Liver (tissue), 10 donors: ENCODE measurements at places on chromosomes 16 and 17.

DNA sequence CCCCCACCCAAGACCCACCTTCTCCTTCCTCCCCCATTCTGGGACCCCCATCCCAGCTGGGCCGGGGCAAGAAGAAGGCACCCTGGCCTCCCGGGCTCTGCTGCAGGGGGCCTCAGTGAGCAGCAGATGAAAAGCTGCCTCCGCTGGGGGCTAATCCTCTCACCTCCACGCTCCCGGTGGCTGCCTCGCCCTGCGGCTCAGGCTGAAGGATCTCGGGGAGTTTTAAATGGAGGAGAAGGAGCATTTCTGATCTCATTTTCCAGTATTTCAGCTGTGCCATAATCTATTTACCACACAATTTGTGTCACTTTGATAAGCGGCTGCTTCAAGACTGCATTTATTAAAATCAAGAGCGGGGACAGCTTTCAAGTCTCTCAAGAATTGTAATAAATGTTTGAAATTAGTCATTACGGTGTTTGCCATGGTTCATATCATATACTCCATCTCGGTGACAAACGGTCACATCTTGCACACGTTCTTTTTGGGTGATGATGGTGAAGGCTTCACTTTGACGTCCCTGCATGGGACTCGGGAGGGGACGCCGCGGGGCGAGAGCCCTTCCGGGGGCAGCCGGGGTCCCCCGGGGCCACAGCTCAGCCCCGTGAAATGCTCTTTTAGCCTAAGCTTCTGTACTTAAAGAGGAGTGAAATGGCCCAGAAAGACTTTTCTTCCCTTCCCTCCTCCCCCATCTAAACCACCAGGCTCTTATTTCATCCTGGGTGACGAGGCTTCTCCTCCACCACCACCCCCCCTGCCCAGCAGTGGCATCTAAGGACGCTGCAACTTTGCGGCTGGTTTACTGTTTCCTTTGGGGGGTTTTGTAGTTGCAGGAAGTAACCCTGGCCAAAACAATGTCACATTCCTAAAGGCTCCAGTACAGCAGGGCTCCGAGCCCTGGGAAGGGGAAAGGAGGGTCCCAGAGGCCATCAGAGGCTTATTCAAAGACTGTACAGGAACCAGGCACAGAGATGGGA, 313.1 kb upstream of the TNRC6C start:
- no peaks in the 10 kb centered on the region for H3K36me3 ChIP-seq
- no peak overlapping the region for H3K4me3 ChIP-seq
- no peaks in the 10 kb centered on the region for H3K4me1 ChIP-seq
- H3K27ac ChIP-seq, result no peak overlapping the region
- no peaks in the 10 kb centered on the region for H3K27me3 ChIP-seq

GRCh38 chr17:32567511-32567910, 80.7 kb downstream of the CDK5R1 start:
- no peak overlapping the region for H3K4me3 ChIP-seq
- no peaks in the 10 kb centered on the region for H3K4me1 ChIP-seq
- no peaks in the 10 kb centered on the region for H3K27me3 ChIP-seq
- DNase-seq, result no peak

- H3K4me1 ChIP-seq, result no peaks in the 10 kb centered on the region
- H3K27ac ChIP-seq, result no peak overlapping the region
- no peak for DNase-seq
- H3K36me3 ChIP-seq, result no peaks in the 10 kb centered on the region
- no peaks in the 10 kb centered on the region for H3K27me3 ChIP-seq
- no peak overlapping the region for H3K4me3 ChIP-seq
Measured at GRCh38 chr16:26475596-26475995, 591.1 kb upstream of the C16orf82 start.

DNA sequence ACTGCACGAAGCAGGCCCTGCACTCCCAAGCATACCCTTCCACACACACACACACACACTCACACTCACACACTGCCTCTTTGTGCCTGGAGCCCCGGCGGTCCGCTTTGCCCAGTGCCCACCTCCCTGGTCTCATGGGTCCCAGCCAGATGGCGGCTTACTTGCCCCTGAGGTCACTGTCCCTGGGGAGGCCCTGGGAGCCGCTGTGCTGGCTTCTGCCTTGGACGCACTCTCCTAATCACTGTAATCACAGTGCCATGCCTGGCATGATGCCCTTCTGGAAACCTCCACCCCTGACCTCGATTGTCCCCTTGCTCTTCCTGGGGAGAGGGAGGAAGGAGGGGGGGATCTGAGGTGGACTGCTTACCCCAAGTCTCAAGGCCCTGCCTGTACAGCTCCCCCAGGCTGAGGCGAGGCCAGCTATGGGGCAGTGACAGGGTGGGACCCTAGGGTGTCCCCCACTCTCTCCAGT, 36.0 kb downstream of the ARHGAP23 start:
- H3K4me1 ChIP-seq, result no peaks in the 10 kb centered on the region
- H3K36me3 ChIP-seq, result no peaks in the 10 kb centered on the region
- no peak overlapping the region for H3K4me3 ChIP-seq
- H3K27me3 ChIP-seq, result no peaks in the 10 kb centered on the region
- DNase-seq, result no peak
- H3K27ac ChIP-seq, result peak overlapping the region; percentile 19

- H3K4me3 ChIP-seq, result no peak overlapping the region
- no peak for DNase-seq
- H3K27me3 ChIP-seq, result no peaks in the 10 kb centered on the region
- H3K27ac ChIP-seq, result no peak overlapping the region
Measured at GRCh38 chr16:1156055-1156982, 3.4 kb downstream of the CACNA1H start.

GRCh38 chr17:78998311-78999055, 11.1 kb downstream of the CANT1 start:
- no peak for DNase-seq
- no peak overlapping the region for H3K27ac ChIP-seq
- H3K4me3 ChIP-seq, result no peak overlapping the region
- H3K4me1 ChIP-seq, result no peaks in the 10 kb centered on the region
- H3K27me3 ChIP-seq, result no peaks in the 10 kb centered on the region

- H3K27me3 ChIP-seq, result no peaks in the 10 kb centered on the region
- H3K27ac ChIP-seq, result no peak overlapping the region
- no peaks in the 10 kb centered on the region for H3K36me3 ChIP-seq
Measured at GRCh38 chr17:31448467-31449077, 57.1 kb downstream of the RAB11FIP4 start.

- H3K4me1 ChIP-seq, result peaks cover 14% of the 10 kb centered on the region
- H3K4me3 ChIP-seq, result no peak overlapping the region
- peaks cover 7% of the 10 kb centered on the region for H3K36me3 ChIP-seq
- H3K27ac ChIP-seq, result no peak overlapping the region
Measured at GRCh38 chr17:65532101-65532890, 29.2 kb downstream of the AXIN2 start.

GRCh38 chr17:17098551-17099179, 56.4 kb downstream of the MPRIP start:
- DNase-seq, result no peak
- no peak overlapping the region for H3K27ac ChIP-seq
- no peak overlapping the region for H3K4me3 ChIP-seq
- H3K36me3 ChIP-seq, result no peaks in the 10 kb centered on the region
- H3K4me1 ChIP-seq, result peaks cover 13% of the 10 kb centered on the region

GRCh38 chr16:55668340-55669281, 12.8 kb downstream of the SLC6A2 start:
- H3K4me3 ChIP-seq, result no peak overlapping the region
- no peaks in the 10 kb centered on the region for H3K4me1 ChIP-seq
- H3K36me3 ChIP-seq, result no peaks in the 10 kb centered on the region
- H3K27ac ChIP-seq, result no peak overlapping the region
- no peaks in the 10 kb centered on the region for H3K27me3 ChIP-seq

DNA sequence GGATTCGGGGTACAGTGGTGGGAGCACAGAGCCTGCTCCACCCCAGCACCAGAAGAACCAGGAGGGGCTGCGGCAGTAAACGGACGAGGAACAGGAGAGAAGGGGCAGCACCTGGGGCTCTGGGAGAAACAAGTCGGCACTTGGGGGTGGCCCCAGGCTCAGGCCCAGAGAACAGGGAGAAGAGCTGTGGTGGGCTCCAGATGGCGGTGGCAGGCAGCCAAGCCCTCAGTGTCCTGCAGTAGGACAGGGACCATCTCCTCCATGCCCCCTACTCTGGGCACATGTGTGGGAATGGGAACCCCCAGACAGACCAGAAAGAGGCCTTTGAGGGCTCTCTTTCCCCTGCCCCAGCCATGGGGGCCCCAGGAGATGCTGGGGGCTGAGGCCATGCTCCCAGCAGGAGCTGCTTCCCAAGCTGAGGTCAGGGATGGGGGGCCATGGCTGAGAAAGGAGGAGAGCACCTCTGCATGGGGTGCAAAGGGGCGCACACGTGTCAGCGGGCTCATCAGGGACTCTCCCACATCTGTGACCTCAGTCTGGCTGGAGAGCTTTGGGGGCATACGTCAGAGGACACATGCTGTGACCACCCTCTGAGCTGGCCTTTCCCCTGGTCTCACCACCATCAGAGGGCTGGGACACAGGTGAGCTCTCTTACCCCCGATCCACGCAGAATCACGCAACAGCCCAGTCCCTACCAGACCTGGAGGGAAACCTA, 6.8 kb downstream of the USH1G start:
- H3K4me3 ChIP-seq, result no peak overlapping the region
- no peaks in the 10 kb centered on the region for H3K4me1 ChIP-seq
- DNase-seq, result no peak
- no peak overlapping the region for H3K27ac ChIP-seq
- H3K36me3 ChIP-seq, result no peaks in the 10 kb centered on the region

- no peaks in the 10 kb centered on the region for H3K36me3 ChIP-seq
- DNase-seq, result no peak
- no peak overlapping the region for H3K27ac ChIP-seq
Measured at GRCh38 chr17:17073030-17073564, 30.8 kb downstream of the MPRIP start.

DNA sequence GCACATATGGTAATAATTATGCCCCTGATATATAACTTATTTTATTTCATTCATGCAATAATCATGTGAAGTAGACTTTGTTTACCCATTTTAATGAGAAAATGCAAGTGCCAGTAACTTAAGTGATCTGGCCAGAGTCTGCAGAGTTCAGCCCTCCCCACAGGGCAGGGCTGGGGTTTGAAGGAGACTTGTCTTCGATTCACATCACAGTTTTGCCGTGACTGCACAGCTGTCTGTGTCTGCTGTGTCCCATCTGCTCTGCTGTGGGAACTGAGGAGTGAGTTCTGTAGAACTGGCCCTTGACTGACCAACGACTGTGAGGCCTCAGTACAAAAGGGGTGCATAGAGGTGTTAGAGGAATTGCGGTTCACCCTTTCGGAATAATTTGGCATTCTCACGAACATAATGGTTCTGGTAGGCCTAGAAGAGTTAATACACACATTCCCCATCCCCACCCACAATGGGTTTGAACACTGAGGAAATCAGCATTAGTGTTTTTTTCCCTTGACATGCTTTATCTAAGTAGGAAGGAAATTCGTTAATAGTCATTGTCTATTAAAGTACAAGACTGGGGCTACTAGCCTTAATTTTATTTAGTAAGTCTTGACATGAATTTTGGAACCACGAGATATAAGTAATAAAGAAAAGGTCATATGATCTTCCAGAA, 113.6 kb upstream of the MON1B start:
- H3K36me3 ChIP-seq, result no peaks in the 10 kb centered on the region
- no peak overlapping the region for H3K4me3 ChIP-seq
- H3K27ac ChIP-seq, result no peak overlapping the region
- H3K27me3 ChIP-seq, result no peaks in the 10 kb centered on the region
- DNase-seq, result no peak

DNA sequence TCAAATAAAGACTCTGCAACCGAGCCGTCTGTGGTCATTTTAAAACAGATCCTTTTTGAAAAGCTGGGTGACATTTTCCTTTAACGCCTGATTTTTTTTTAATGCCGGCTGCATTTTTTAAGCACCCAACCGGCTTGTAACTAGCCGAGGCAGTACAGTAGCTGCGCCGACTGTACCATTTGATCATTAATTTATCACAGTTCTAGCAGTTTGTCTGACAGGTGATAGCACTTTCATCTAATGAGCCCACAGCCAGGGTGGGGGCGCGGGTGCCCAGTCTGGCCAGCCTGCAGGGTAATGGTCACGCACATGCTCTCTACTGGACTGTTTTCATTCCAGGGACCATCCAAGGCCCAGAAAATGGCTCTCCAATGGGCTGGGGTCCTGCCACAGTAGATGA, 68.8 kb downstream of the IRX5 start:
- no peaks in the 10 kb centered on the region for H3K4me1 ChIP-seq
- no peaks in the 10 kb centered on the region for H3K27me3 ChIP-seq
- H3K36me3 ChIP-seq, result no peaks in the 10 kb centered on the region
- no peak overlapping the region for H3K27ac ChIP-seq
- no peak overlapping the region for H3K4me3 ChIP-seq
